Bronchial epithelial cell (primary cell): ENCODE measurements at places on chromosomes 3 and 15.

DNA sequence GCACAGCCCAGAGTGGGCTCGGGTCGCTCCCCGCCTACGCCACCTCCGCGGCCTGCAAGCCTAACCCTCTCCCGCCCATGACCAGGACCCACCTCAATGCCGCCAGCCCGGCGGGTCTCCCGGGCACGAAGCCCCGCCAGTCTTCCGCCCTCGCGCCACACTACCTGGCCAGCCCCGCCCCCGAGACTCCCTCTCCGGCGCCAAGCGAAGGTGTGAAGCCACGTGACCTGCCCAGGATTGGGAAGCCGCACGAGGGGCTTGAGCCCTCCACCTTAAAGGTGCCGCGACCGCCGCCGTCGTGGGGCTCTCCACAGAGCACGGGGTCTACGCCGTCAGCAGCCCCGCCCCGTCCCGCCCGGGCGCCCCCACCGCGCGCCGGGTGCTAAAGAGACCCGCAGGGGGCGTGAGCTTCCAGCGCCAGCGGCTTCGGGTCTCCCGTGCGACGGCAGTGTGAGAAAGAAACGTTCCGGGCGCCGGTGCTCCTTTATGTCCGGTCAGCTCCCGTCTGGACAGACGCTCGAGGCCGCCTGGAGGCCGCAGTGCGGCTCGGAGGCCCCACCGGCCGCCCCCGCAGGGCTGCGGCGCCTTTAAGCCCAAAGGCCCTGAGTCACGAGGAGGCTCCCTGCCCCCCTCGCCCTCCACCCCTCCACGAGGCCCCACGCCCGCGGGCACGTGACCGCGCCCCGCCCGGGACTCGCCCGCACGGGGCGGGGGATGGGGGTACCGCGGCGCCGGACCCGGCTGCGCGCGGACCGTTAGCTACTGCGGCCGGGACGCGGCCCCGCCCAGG lies at the start of gene CPEB1:
Gene CPEB1, minus strand, starts transcription at position 319 of the 790 bp plus-strand sequence. CDS start 18,904 bp downstream, outside the sequence.
- DNase-seq: no peak

GRCh38 chr3:101925564-101925963 lies 76.2 kb downstream of the NFKBIZ start:
- peak; percentile 90 for DNase-seq

DNA sequence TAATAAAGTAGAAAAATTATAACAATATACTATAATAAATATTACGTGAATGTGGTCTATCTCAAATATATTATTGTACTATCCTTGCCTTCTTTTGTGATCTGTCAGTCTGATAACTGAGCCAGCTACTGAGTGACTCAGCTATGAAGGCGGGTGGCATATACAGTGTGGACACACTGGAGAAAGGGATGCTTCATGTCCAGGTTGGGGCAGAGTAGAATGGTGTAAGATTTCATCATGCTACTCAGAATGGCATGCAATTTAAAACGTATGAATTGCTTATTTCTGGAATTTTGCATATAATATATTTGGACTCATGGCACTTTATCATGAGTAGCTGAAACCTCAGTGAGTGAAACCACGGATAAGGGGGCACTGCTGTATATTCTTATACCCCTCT lies 172.9 kb upstream of the TBC1D5 start:
- DNase-seq: peak; percentile 62

GRCh38 chr3:46845397-46845859 lies 17.8 kb downstream of the MYL3 start:
- no peak for DNase-seq

- DNase-seq: no peak
Observed at GRCh38 chr3:129045675-129046036, 14.9 kb upstream of the GP9 start.

DNA sequence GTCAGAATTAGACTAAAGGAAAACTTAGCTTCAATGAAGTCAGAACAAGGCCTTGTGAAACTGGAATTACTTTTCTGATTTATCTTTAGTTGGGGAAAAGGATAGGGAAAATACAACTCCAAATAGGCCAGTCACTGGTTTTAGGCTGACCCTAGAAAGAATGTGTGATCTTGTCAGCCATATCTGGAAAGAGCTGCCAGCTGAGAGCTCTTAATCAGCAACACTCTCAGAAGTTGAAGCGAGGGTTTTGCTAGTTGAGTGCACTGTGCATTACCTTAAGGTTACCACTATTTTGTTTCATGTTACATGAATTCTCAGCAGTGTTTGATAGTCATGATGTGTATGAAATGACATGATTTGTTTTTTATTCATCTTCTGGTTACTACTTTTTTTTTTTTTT lies 905.3 kb upstream of the ALCAM start:
- no peak for DNase-seq

DNA sequence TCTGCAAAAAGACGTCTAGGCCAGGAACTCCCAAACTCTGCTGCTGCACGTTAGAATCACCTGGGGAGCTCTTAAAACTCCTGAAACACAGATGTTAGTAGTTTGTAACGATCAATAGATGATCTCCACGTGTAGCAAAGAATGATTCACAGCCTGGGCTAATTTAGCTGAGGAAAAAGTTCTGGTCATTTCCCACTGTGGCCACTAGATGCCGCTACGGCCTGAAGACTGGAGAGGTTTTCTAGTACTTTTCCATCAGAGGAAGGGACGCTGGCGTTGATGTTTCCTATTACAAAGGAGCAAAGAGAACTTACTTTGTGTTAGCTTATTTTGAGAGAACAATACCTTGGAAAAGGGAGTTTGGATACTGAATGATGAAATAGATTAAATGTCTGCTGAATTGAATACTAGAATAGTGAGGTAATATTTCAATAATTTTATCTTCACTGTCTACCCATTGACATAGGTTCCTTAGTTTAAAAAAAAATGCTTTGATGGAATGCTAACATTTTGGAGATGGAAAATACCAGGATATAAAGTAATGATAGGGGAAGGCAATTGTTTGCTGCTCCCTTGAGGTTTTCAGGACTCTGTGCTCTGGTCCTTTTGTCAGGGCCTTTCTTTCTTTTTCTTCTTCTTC lies 159.1 kb downstream of the P3H2 start:
- DNase-seq: peak; percentile 81

GRCh38 chr3:14343338-14344112 lies 58.9 kb upstream of the SLC6A6 start:
- DNase-seq: no peak

DNA sequence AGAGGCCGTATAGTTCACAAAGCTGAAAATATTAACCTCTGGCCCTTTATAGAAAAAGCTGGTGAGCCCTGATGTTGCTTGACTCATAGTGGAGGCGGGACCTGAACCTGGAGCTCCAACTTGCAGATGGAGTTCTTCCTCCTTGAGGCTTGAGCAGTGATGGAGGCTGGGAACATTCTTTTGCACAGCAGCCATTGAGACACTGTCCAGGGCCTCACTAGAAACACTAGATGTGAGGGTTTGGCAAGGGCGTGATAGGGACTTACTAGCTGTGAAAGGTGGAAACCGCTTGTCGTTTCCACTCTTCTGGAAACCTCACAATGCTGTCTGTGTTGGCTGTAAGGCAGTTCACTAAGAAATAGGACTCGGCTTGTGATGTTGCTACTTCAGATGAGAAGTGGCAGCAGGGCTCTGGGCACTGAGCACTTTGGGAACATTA lies 12.5 kb downstream of the SMAD6 start:
- peak; percentile 30 for DNase-seq

GRCh38 chr15:83956887-83957286 lies 278.7 kb upstream of the GOLGA6L4 start:
- DNase-seq: no peak

DNA sequence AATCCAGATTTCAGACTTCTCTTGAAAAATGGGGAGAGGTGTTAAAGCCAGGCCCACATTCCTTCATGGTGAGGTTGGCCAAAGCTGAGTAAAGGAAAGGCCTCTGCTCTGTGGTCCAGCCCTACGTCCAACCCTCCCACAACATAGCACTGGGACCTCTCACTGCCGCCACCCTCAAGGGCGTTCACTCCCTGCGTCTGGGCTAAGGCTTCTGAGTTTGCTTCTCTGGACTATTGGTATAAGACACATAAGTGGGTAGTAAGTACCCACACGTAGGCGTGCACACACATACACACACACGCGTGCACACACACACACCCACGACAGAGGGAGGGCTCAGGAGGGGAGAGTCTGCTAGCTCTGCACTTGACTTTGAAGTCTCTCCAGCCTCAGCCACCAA lies 80.2 kb upstream of the PXYLP1 start:
- DNase-seq: peak; percentile 5

DNA sequence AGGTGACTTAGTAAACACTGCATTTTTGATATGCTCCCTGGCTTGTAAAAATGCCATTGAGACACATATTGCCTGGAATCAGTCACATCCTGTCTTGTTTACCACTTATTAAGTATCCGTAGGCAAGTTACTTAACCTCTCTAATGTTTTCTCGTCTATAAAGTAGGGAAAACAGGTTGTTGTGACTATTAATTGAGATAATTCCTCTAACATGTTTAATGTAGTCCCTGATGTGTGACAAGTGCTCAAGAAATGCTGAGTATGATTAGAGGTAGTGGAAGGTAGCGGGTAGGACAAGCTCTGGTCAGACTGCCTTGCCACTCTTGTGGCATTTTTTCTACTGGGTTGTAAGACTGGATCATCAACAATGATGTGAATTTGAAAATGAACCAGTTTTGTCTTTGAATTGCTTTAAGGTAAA lies 54.1 kb downstream of the NFKBIZ start:
- peak; percentile 85 for DNase-seq

DNA sequence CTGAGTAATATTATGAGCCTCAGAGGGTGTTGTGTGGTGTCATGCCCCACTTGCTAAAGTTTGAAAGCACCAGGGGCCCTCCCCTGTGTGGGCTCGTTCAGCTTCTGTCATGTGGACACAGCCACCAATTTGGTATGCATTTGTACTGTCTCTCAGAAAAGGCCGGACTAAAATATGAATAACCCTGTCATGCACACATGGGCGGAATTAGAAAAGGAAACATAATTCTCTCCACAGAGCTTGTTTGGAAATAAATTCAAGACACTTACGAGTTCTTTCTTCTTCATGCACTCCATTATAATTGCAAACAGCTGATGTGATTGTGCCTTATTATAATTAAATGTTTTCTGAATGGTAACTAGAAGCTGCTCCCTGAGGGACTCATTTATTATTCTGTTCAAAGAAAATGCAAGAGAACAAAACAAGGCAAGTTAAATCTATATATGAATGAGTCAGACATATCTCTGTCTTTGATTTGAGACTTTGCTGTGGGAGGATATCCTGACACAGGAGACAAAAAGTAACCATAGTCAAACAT lies 39.1 kb downstream of the TRPM1 start:
- no peak for DNase-seq

- no peak for DNase-seq
Observed at GRCh38 chr3:33007776-33008175, 56.3 kb downstream of the CCR4 start.

DNA sequence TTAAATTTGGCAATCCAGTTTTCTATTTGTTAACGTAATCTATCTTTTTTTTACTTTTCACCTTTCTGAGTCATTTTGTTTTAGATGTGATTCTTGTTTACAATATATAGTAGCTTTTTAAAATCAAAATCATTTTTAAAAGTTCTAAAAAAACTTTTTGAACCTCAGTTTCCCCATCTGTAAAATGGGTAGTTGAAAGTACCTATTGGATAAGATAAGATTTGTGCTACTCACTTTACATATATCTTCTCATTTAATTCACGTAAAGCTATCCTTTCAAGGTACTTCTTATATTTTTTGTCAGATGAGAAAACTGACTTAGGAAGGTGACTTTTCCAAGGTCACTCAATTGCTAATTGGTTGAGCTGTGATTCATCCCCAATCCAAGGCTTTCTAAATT lies 153.2 kb downstream of the EEFSEC start:
- no peak for DNase-seq

GRCh38 chr3:112550859-112551258 lies 10.9 kb downstream of the ATG3 start:
- no peak for DNase-seq

DNA sequence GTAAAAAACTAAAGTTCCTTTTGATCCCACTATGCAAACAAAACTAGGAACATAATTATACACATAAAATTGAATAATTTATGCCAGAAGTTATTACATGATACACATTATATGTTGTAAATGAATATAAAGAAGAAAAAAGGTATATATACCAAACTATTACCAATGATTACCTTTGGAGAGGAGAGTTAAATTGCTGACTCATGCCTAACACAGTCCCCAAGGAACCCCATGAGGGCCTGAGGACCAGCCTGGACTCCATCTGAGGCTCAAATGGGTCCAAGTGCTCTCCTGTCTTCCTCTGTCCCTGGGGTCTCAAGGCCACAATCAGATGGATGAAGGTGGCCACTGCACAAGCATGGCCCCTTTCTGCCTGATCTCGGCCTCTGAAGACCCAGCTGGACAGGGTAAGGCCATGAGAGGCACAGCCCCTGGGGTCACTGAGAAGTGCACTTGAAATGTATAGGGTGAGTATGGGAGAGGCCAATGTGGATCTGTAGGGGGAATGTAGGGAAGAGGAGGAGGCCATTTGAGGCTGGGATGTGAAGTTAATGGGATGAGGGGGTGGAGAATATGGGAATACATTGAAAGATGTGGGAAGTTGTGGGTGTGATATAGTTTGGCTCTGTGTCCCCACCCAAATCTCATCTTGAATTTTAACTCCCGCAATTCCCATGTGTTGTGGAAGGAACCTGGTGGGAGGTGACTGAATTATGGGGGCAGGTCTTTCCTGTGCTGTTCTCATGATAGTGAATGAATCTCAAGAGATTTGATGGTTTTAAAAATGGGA lies 1.1 kb upstream of the IQCF1 start:
- DNase-seq: no peak

GRCh38 chr3:23575697-23576096 lies 230.1 kb upstream of the UBE2E1 start:
- peak; percentile 70 for DNase-seq
